ENCODE measurements at places on chromosomes 2 and 18. TPM values are rescaled to one million over a fixed set of nuclear protein-coding genes. Genes with fewer than 3 reads are reported as not detected.

DNA sequence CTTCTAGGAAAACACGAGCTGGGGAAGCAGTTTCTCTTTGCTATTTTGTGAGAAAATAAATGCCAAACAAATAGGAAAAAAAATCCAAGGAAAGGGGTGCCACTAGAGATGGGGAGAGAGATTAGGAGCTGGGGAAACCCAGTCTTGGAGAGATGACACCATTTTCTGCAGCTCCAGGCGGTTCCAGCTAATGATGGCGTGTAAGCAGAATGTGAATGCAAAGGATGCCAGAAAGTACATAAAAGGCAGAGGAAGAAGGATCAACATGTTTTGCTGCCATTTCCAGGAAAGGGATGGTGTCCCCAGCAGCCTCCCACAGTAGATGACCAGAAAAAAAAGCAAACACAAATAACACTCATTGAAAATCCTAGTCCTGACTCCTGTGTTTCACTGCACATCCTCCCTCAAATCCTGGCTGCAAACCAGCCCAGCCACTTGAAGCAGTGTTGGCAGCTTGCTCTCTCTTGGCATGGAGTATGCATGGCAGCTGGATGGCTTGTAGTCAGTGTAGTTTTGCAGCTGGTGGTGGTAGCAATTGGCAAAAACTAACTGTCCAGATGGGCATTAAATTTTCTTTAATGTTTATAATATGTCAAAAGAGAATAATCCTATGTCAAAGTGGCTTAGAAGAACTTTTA lies 93.6 kb downstream of the FTCDNL1 start:
- DNase-seq: no peak

- no peak for DNase-seq
These were observed 85.6 kb upstream of the ETAA1 start for GRCh38 chr2:67311536-67311935.

DNA sequence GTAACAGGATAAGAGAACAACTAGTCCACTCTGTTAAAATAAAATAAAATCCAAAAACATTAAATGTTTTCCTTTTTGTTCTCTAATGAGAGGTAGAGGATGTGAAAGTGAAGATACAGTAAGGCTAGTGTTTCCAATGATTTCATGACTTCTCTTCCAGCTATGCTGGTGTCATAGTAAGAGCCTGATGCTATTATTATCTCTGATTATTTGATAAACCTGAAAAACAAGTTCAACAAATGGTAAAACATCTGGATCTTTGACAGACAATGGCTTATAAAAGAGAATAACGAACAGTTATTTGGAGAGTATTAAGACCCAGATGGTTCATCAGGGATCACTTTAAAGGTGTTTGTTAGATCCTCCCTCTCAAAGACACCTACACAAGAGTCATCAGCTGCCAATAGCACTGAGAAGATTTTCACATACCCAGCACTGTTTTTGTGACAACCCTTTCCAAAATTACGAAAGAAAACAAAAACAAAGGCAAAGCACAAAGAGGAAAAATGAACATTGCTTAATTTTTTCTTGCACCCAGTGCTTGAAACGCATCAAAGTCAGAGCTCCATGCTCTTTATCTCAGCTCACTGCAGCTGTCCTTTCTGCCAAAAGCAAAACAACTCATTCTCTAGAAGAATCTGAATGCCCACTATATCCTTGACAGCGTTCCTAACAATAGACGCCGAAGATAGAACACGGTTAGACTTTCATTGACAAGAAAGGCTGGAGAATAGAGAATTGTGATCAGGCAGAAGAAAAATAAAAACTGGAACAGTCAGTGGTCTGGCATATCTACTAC lies 168.6 kb downstream of the SLC8A1 start:
- no peak for DNase-seq

DNA sequence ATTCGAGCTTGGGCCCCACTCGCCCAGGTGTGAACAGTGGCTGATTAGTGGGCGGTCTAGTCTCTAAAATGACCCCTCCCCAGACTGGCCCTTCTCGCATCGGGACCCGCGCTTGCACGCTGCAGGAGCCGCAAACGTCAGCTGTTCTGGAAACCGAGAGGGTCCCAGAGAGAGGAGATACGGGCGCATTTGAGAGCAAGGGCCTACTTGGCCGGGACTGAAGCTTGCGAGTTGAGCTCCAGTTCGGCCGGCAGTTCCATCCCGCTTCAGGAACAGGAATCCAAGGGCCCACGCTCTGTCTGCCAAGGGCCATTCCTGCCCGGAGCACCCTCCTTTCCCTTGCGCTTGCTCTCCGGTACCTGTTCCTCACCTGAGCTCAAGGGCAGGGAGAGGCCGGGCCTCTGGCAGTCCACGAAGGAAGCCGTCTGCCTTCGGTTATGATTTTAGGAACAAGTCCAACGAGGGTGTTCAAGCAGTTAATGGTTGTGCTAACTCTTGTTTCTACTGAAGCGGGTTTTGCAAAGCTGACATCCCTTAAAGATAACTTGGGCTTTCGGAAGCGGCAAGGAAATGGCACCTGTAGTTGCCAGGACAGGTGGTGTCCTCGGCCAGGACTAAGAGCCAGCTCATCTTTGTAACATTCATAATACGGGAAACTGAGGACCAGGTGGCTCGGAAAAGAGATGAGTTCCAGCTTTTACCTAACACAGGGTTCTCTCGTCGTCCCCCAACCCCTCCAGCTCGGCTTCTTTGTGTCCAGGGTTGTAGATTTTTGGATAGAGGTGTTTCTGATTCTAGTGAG lies 3.9 kb upstream of the DLX1 start:
- no peak for DNase-seq

GRCh38 chr2:70776266-70776665 lies 8.3 kb upstream of the ADD2 start:
- no peak for DNase-seq

KCNIP3 gene
- not detected for total RNA-seq

KANSL1L gene
- 4.5 TPM for total RNA-seq

KIF1A gene
- 4.6 TPM for total RNA-seq

SLC4A1AP gene
- 25.3 TPM for total RNA-seq

Data from activated CD4-positive, alpha-beta T cell treated with anti-CD3 and anti-CD28 coated beads for 36 hours (primary cell).